ENCODE measurements at places on chromosomes 6 and 20.

GRCh38 chr20:34420146-34420545 is 57.1 kb downstream of the ITCH start:
- no peak for DNase-seq

DNA sequence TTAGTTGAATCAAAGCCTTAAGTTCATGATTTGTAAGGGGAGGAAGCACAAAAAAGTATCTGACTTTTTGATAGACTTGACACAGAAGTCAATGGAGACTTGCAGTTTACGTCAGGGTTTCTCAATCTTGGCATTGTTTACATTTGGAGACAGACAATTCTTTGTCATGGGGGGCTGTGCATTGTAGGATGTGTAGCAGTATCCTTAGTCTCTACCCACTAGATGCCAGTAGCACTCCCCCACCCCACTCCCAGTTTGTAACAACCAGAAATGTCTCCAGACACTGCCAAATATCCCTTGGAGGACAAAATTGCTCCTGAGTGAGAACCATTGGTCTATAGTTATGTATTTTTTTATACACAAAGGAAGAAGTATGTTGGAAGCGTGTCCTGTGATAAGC is 434.1 kb downstream of the RFPL4B start:
- DNase-seq = no peak

GRCh38 chr20:61875221-61875885 is 190.3 kb downstream of the TAF4 start:
- DNase-seq = no peak

DNA sequence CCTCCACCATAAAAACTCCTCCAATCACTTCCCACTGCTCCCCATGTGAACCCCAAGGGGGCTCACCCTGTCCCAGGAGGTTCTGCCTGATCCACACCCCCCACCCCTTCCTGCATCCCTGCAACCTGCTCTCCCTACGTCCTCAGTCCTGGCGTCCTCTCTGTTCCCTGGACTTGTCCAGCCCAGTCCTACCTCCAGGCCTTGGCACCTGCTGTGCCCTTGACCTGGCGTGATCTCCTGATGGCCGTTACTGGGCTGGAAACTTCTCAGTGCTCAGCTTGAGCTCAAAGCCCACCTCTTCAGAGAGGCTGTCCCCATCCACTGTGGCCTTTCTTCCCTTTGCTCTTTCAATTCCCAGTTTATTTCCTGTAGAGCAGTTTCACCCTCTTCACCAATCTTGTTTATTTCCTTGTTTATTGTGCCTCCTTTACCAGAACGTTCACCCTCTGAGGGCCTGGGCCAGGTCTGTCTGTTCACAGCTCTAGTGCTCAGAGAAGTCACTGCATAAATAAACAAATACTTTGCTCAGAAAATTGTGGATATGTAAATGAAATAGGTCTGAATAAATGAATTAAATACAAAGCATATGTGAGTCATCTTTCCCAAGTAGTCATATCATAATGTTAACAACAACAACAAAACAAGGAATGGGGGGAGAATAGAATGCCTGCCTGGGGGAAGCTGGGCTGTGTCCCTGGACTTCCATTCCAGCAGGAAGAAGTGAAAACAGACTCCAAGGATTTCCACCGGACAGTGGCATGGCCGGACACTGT is 175.7 kb upstream of the SULF2 start:
- DNase-seq = no peak

GRCh38 chr6:111770263-111771093 is 102.8 kb downstream of the FYN start:
- no peak for DNase-seq

- no peak for DNase-seq
Observed at GRCh38 chr6:116450769-116451740, 10.1 kb upstream of the CALHM6 start.

GRCh38 chr6:111242452-111242851 is 155.1 kb downstream of the SLC16A10 start:
- no peak for DNase-seq

DNA sequence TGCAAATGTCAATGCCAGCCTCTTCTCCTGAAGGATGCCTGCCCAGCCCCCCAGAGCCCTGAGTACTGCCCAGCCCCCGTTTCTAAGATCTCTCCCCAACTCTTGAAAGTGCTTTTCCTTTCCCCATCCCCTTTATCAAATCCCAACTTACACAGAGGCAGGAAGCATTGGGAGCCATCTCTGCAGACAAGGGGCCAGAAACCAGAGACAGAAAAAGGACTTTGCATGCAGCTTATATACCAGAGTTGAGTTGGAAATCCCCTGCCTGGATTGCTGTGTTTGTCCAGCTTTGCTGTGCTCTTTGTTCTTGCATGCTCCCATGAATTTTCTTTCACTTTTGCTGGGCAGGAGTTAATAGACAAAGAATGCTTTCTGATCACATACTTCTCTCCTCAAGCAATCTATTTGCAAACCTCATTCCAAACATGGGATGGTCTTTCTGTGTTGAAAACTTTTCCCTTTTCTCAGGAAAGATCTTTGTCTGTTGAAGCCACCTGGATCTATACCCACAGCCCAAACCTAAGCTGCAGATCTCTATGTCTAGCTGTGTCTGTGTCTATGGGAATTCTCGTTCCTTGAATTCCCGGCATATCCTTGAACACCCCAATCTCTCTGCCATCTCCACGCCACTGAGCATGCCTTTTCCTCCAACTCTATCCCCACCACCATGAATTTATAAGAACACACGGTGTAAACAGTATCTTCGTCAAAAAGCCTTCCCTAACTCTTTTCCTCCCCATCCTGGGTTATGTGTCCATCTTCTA is at the start of gene UBD:
Gene UBD (minus strand): TSS at position 209 of the 764 bp plus-strand sequence. CDS start 31 bp downstream, at position 178.
- DNase-seq = no peak

- DNase-seq = no peak
Observed at GRCh38 chr6:11542863-11543262, 5.3 kb downstream of the TMEM170B start.

- DNase-seq = no peak
Observed at GRCh38 chr20:39328347-39328746, 366.2 kb downstream of the DHX35 start.

GRCh38 chr20:20820104-20820503 is 107.7 kb upstream of the RALGAPA2 start:
- no peak for DNase-seq

GRCh38 chr6:46451343-46451742 is 39.9 kb downstream of the RCAN2 start:
- no peak for DNase-seq

GRCh38 chr6:3489961-3490624 is 33.2 kb upstream of the SLC22A23 start:
- DNase-seq = no peak

DNA sequence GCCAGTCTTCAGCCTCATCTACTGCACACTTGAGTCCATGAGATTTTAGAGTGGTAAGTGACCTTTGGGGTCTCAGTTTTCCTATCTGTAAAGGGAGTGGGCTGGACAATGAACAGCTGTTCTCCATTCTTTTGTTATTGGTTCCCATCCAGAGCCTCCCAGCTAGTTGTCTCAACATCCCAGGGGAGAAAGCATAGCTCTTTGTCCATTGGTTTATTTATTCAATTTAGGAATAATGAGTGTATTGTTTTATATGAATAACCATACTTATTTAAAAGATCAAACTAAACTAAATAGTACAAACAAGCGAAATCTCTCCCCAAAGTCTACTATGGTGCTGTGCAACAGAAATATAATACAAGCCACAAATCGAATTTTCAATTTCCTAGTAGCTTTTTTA is 13.7 kb downstream of the PIGT start:
- DNase-seq = no peak

GRCh38 chr6:169075211-169075914 is 178.3 kb downstream of the THBS2 start:
- DNase-seq = no peak

GRCh38 chr20:41133709-41134361 is 3.5 kb upstream of the PLCG1 start:
- no peak for DNase-seq

GRCh38 chr6:168117942-168118341 is 38.9 kb upstream of the FRMD1 start:
- no peak for DNase-seq

DNA sequence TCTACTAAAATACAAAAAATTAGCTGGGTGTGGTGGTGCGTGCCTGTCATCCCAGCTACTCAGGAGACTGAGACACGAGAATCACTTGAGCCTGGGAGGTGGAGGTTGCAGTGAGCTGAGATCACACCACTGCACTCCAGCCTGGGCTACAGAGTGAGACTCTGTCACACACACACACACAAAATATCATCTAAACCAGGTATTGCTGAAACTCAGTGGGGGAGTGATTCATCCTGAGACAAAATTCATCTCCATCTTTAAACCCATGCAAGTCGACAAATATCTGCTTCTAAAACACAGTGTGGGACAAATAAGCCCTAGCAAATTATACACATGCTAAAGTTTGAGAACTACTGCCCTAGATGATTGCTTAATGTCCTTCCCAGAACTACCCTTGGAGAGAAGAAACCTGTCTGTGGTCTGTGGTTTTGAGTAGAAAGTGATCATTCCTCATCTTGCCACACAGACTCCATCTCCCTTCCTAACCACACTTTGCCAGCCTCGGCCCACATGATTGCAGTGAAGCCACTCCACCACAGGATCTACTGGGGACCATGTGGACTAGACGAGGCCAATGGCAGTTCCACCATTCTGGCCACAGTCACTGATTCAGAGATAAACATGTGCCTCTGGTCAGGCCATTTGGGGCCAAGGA is 130.3 kb downstream of the OPRM1 start:
- DNase-seq = no peak

DNA sequence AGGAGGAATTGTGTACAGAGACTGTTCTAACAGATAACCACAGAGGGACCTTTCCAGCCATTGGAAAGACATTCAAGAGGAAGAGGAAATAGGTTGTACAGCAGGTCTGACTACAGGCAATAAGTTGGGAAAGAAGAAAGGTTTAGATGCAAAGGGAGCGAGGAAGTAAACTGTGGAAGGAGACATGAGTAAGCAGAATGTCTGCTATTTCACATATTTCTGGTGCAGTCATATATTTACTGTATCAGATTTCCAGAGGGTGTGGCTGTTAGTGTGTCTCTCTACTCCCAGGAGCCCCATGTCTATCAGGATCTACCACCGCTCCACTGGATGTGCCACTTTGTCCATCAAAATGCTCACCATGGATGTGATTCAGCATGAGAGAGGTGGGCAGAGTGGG is 25.9 kb downstream of the MRS2 start:
- no peak for DNase-seq

DNA sequence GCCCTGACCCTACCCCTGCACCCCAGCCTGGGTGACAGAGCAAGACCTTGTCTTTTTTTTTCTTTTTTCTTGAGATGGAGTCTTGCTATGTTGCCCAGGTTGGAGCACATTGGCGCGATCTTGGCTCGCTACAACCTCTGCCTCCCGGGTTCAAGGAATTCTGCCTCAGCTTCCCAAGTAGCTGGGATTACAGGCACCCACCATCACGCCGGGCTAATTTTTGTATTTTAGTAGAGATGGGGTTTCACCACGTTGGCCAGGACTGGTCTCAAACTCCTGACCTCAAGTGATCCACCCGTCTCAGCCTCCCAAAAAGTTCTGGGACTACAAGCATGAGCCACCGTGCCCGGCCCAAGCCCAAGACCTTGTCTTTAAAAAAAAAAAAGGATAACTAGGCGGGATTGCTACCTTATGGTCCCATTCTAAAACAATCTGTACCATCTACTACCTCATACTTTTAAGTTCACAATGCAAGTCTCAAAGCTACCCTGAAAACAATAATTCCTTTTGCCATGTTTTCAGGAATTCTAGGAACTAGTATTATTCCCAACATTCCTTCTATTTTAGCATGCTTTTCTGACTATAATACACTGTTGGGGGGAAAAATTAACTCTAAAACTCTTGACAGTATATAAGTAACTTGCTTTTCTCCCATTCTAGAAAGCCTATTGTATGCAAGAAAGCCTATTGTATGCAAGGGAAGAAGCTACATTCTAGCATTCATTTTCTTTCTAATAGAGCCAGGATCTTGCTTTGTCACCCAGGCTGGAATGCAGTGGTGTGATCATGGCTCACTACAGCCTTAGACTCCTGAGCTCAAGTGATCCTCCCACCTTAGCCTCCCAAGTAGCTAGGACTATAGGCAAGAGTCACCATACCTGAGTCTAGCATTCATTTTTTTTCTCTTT is 6.6 kb downstream of the TUBB start:
- DNase-seq = no peak

DNA sequence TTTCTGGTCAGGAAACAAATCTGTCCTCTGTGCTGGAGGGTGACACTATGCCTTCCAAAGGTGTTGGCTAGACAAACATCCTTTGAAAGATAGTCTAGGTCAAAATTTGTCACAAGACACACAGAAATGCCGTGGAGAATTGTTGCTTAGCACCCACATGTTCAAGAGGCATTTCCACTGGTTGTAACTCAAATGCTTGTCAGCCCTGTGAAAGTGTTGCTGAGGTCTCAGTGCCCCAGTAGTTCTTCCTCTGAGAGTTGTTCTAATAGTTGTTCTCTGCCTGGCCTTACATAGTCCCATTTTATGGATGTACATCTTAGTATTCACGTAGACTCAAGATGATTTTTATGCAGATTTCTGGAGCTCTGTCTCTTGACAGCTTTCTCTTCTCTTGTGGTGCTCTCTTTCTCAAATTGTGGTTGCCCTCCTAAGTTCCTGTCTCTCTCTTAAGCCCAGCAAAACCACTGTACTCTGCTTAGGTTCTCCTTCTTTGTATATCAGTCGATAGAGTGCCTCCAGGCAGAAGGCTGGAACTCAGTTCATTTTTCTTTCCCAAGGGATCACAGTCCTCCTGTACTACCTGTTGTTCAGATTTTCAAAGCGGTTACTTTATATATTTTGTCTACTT is 39.5 kb upstream of the REV3L start:
- no peak for DNase-seq

DNA sequence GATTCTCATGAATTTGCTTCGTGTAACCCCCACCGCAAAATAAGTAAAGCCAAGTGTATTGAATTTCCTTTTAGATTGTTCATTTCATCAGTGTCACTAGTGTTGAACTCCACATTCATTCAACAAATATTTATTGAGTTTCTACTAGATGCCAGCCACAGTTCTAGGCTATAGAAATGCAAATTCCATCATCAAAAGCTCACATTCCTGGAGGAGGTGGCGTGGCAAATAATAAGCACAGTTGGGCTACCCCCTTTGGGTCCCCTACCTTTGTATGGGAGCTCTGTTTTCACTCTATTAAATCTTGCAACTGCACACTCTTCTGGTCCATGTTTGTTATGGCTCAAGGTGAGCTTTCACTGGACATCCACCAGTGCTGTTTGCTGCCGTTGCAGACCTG is 12.7 kb upstream of the ME1 start:
- DNase-seq = no peak

DNA sequence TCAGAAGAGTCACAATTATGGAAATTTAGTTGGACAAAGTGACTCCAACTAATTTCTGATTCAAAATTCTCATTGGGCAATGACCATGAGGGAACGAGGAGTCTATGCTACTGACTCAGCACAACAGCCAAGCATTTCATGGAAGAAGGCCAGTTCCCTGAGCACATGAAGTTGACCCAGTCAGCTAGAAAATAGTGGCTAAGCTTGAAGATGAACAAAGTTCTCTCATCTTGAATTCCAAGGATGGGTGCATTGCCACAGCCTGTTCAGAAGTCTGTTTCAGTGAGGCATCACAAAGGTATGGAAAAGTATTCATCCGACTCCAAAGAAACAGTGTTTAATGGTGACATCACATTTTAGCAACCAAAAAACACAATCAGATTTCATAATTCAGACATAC is 676.9 kb downstream of the HACE1 start:
- DNase-seq = no peak

All from pancreas (tissue), 10 donors.